ENCODE measurements at places on chromosomes 13 and 19.

DNA sequence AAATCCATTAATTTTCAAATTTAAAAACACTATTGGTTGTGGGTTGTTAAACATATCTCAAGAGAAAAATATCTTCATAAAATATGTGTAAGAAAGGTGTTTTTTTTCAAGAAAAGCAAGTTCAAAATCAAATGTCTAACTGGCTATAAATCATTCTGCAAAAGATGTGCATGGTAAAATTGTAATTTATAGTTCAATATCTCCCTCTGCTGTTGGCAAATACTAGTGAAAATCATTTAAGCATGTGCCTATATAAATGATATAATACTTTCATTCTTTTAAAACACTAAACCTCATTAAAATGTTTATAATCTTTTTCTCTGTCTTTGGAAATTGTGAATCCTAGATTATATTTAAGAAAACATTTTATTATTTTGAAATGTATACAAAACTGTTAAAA is 17.2 kb upstream of the SLITRK6 start:
- no peak for DNase-seq

GRCh38 chr13:99045396-99045795 is 67.5 kb upstream of the DOCK9 start:
- DNase-seq: no peak

GRCh38 chr19:17090583-17090982 is 15.0 kb downstream of the MYO9B start:
- DNase-seq: peak; percentile 93

- DNase-seq: no peak
Measured at GRCh38 chr13:35714588-35715377, 238.3 kb upstream of the MAB21L1 start.

- DNase-seq: no peak
Measured at GRCh38 chr19:33383720-33384292, 10.3 kb downstream of the CEBPG start.

GRCh38 chr19:30757837-30758617 is 385.8 kb downstream of the ZNF536 start:
- no peak for DNase-seq

DNA sequence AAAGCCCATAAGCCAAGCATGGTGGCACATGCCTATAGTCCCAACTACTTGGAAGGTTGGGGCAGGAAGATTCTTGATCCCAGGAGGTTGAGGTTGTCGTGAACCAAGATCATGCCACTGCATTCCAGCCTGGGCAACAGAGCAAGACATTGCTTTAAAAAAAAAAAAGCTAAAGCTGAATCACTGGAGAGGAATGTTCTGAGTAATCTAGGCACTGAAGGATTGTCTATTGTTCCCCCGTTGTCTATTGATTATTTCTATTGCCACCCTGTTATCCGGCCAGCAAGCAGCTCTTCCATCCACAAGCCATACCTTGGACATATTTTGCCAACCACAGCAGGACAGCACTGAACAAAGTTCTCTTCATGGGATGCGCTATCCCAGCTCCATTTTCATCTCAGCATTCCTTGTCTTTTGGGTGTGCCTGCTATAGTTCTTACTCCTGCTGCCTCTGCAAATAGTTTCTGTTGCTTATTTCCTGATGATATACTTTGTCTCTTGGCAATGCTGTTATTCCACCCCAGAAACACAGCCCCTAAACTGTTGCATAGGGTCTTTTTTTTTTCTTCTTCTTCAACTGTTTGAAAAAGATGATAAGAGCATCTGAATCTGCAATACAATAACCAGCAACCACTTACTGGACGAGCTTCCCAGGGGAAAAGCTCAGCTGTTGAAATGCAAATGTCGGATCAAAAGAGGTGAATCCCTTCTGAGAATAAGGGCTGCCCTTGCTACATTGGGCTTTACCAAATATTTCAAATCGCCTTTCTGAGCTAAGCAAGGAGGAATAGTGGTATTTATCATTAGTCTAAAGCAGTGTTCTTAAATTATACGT is 22.2 kb upstream of the SIAH3 start:
- no peak for DNase-seq

DNA sequence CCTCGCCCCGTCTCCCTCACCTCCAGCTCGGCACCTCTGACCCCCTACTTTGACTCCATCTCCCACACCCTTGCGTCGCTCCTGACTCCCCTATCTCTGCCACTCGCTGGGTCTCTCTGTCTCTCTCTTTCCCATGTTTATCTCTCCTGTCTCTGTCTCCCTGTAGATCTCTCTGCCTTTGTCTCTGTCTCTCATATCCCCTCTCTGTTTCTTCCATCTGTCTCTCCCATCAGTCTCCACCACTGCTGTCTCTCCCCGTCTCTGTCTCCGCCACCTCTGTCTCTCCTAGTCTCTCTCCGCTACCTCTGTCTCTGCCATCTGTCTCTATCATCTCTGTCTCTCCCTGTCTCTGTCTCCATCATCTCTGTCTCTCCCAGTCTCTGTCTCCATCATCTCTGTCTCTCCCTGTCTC is 12.4 kb upstream of the BBC3 start:
- no peak for DNase-seq

DNA sequence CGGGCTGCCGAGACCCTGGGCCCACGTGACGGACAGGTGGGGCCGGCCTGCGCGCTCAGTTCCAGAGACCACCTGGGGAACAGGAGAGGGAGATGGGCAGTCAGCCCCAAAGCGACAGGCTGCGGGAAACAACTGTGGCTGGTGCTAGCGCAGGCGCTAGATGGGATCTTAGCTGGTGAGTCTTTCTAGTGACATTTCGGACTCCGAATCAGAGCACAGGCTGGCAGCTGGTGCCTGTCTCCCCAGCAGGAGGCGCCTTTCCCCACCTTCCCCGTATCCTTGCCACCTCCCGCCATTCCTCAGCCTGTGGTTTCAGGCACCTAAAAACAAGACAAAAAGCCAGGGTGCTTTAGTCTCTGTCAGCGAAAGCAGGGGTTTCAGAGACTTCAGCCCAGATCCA is 19.4 kb upstream of the RANBP3 start:
- no peak for DNase-seq

DNA sequence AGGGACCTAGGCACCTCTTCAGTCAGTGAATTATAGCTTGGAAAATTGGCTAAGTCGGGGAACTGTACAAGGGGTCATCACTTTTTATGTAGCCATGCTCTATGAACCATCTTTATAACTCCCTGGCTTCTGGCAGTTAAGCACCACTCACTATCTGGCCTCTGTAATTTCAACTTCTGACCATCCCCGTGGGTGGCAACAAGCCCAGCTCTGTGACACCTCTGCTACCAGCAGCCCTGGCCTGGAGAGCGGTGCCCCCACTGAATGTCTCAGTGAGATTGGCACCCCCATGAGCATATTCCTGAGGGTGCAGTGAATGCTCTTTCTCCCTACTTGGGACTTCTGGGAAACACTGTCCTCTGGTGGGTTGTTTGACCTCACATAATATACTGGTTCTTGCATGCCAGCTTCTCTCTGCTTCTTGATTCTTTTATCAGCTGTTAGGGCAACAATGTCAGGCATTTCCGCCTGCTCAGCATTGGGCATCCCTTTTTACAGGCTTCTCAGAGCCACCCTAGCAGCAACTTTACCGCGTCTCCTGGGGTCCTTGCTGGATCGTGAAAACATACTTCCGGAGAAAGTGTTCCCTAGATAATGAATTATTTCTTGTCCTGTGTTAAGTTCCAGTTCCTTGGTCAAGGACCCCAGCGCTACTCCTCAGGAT is 10.4 kb downstream of the KL start:
- no peak for DNase-seq

- DNase-seq: no peak
Measured at GRCh38 chr13:109816112-109816807, 29.9 kb upstream of the IRS2 start.

DNA sequence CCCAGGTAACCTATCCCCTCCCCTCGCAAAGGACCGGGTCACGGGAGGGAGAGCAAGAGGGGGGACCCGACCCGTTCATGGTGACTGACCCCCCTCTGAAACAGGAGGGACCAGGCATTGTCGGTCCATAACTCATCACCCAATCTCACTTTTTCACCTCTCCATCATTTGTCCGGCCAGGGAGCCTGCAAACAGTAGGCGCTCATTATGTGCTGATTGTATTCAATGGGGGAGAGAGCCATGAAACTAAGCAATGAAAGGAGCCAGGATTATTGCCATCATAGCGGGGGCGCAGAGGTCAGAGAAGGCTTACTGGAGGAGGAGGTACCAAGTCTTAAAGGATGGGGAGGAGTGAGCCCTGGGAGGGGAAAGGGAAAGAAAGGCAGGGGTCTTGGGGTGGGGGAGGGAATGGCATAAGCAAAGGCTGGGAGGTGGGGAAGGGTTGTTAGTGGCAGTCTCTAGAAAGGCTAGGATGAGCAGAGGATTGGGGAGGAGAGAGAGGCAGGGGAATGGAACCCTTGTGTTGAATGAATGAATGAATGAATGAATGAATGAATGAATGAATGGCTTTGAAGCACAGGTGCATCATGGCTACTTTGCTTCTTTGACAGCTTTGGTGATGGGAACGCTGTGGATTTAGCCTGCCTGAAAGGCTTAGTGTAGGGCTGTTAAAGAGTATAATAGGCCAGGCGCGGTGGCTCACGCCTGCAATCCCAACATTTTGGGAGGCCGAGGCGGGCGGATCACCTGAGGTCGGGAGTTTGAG is 1.4 kb downstream of the SHFL start:
- DNase-seq: no peak

DNA sequence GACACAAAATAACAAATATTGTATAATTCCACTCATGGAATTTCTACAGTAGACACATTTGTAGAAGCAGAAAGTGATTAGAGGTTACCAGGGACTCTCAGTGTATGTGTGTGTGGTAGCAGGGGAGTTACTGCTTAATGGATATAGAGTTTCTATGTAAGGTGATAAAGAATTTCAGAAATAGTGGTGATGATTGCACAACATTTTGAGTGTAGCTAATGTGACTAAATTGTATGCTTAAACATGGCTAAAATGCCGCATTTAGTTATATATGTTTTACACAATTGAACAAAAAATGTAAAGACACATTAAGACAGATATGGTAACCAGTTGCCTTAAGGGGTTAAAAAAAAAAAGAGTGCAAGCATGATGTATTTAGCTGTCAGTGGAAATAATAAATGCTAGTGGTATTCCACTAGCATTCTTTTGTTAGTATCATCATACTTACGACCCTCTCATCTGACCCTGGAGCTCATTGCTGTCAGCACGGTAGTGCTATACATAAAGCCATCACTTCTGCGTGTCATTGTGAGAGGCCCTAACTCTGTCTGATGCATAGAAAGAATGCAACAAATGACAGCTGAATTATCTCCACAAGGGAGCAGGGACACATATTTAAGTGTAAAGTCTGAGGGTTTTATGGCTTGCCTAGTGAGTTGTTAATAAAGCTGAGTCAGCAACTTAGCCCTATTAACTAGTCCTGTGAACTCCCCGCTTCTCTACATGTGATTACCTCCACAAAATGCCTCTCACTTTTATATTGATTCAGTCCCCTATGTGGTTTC is 134.1 kb upstream of the RXFP2 start:
- no peak for DNase-seq

GRCh38 chr13:44760434-44760833 is 184.3 kb upstream of the TSC22D1 start:
- no peak for DNase-seq

DNA sequence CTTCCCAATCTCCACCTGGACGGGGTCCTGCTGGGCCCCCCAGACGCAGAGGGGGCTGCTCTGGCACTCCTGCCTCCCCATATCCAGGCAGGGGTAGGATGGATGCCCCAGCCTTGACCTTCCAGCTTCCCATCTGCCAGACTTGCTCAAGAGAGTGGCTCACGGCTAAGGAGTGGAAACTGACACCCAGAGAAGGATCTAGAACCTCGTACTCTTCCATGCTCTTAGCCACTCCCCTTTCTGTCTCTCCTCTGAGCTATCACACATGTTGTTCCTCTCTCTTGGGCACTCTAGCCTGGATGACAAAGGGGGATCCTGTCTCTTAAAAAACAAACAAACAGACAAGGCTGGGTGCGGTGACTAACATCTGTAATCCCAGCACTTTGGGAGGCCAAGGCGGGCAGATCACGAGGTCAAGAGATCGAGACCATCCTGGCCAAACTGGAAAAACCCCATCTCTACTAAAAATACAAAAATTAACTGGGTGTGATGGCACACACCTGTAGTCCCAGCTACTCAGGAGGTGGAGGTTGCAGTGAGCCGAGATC is 12.2 kb upstream of the FUT5 start:
- DNase-seq: no peak

DNA sequence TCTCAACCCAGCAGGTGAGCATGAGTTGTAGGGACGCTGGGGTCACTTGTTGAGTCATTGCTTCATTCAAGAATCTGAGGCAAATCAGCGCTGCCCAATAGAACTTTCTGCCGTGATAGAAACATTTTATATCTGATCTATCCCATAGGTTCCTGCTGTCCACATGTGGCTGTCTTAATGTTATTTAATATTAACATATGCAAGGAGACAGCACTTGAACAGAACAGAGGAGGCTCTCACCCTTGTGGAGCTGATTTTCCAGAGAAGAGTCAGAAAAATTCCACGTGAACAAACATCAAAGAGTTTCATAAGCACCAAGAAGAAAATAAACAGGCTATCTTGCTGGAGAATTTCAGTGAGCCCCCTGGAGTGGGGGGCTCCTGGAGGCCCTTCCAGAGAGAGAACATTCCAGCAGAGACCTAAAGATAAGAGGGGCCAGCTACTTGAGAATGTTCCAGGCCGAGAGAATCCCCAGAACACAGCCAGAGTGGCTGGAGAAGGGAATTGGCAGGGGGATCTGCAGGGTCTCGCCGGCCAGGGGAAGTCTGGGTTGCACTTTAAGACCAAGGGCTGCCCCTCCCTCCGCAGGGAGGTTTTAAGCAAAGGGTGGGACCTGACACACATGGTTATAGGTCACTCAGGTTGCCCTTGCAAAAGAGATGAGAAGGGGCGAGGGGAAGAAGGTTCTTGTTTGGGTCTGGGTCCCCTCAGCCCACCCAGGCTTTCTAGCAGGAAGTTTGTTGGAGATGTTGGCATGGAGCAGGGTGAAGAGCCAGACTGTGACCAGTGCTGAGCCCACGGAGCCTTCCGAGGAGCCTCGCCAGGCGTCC is 135.7 kb downstream of the CRYL1 start:
- no peak for DNase-seq

GRCh38 chr13:56351041-56351440 is 789.7 kb upstream of the PRR20A start:
- no peak for DNase-seq

- DNase-seq: no peak
Measured at GRCh38 chr13:79311386-79311785, 94.7 kb downstream of the RBM26 start.

- no peak for DNase-seq
Measured at GRCh38 chr19:31125071-31125470, 224.2 kb downstream of the TSHZ3 start.

GRCh38 chr19:4598712-4599111 is 39.2 kb upstream of the SEMA6B start:
- no peak for DNase-seq

DNA sequence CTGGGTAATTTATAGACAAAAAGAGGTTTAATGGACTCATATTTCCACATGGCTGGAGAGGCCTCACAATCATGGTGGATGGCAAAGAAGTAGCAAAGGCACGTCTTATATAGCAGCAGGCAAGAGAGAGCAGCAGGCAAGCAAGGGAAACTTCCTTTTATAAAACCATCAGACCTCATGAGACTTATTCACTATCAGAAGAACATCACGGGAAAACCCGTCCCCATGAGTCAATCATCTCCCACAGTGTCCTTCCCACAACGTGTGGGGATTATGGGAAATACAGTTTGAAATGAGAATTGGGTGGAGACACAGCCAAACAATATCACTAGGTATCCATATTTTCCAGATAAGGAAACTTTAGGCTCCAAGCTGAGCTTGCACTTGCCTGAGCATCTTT is 9.5 kb upstream of the CYP2B6 start:
- DNase-seq: peak; percentile 83

- DNase-seq: peak; percentile 85
Measured at GRCh38 chr19:18846862-18847548, 15.2 kb downstream of the UPF1 start.

Data from suppressor macrophage treated with lipopolysaccharide for 1 hour (primary cell).